Mammary epithelial cell (primary cell): ENCODE measurements at places on chromosomes 2 and 18. TPM values are rescaled to one million over a fixed set of nuclear protein-coding genes. Genes with fewer than 3 reads are reported as not detected.

DNA sequence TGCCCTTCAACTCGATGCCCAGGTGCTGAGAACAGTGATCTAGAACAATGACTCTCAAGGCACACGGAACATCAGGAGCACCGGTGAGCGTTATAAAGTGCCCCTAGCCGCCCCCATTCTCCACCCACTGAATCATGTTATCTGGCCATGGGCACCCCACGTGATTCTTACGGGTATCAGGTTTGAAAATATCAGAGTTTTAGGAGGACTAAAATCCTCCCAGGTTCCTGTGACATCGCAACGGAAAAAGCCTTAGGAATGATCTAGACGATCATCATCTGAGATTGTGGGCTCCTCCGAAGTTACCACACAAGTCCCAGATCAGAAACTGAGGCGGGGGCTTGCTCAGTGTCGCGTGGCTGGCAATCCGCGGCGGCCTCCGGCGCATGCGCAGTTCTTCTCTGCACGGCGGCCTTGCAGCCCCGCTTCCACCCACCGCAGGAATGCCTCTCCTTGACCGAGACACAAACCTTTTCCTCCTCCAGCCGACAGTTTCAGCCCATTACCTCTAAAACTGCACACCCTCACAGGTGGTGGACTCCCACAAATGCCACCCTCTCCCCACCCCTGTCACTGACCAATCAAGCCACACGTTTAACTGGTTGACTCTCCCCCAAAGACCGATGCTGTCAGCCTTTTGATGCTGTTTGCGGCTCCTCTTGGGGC is 5.8 kb upstream of the MRPL33 start:
- peak; percentile 24 for DNase-seq

DNA sequence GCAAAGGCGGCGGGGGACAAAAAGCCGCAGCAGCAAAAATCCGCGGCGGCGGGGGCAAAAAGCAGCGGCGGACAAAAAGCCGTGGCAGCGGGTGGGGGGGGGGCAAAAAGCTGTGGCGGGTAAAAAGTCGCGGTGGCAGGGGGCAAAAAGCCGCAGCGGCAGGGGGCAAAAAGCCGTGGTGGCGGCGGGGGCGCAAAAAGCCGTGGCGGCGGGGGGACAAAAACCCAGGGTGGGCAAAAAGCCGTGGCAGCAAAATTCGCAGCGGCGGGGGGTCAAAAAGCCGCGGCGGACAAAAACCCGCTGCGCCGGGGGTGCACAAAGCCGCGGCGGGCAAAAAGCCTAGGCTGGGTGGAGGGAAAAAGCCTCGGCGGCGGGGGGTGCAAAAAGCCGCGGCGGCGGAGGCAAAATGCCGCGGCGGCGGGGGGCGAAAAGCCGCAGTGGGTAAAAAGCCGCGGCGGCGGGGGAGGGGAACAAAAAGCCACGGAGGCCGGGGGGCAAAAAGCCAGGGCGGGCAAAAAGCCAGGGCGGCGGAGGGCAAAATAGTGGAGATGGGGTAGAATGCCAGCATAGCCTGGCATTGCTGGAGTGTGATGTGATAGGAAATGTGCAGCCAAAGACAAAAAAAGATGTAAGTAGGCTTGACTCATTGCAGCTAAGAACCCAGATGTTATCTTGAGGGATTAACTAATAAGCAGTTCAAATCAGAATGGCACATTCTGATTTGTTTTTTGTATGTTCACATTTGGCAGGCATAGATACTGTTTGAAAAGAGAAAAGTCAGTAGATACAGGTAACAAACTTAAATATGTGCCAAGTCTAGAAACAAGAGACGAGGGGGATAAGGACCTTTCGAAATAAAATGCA is 1076.3 kb downstream of the RPIA start:
- DNase-seq, result no peak

DNA sequence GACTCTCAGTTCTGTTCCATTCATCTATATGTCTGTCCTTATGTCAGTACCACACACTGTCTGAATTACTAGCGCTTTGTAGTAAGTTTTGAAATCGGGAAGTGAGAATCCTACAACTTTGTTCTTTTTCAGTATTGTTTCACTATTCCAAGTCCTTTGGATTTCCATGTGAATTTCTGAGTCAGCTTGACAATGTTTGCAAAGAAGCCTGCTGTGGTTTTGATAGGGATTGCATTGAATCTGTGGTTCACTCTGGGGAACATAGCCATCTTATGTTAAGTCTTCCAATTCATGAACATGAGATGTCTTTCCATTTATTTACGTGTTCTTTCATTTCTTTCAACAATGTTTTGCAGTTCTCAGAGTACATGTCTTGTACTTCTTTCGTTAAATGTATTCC is 15.0 kb downstream of the SLC3A1 start:
- DNase-seq, result peak; percentile 41

GRCh38 chr2:237538001-237538720 is 28.2 kb upstream of the PRLH start:
- DNase-seq, result no peak

- DNase-seq, result no peak
Observed at GRCh38 chr2:168912466-168912865, 11.4 kb downstream of the G6PC2 start.

DNA sequence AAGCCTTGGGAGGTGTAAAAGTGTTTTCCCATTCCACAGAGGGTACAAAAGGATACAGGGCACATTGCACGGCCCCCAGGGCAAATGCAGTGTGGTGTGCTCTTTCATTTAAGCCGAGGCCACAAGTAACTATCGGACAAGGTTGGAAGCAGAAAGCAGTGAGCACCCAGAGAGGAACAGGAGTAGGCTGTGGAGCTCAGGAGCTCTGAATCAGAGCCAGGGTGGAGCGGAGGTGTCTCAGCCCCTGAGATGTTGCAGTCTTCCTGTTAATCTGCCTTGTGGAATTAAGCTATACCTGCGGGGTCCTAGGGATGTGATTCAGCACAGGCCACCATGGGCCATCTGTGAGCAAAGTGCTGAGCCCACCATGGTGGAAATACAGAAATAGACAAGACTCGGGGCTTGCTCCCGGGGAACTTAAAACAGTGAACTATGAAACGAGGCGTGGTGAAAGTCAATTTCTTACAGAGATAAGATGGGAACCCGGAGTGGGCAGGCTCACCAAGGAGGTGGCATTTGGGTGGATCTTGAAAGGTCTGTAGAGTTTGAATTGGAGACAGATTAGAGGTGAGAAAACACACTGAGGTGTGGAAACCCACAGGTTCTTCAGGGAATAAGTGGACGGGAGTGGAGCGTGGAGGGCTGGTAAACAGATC is 44.0 kb downstream of the ASAP2 start:
- peak; percentile 32 for DNase-seq

GRCh38 chr2:187233811-187234210 is 214.2 kb downstream of the CALCRL start:
- no peak for DNase-seq

GRCh38 chr2:86036669-86037138 is 69.0 kb downstream of the POLR1A start:
- DNase-seq, result no peak

GRCh38 chr2:192539306-192539705 is 344.6 kb upstream of the TMEFF2 start:
- no peak for DNase-seq

GRCh38 chr2:31078579-31079105 is 59.6 kb downstream of the GALNT14 start:
- peak; percentile 24 for DNase-seq

DNA sequence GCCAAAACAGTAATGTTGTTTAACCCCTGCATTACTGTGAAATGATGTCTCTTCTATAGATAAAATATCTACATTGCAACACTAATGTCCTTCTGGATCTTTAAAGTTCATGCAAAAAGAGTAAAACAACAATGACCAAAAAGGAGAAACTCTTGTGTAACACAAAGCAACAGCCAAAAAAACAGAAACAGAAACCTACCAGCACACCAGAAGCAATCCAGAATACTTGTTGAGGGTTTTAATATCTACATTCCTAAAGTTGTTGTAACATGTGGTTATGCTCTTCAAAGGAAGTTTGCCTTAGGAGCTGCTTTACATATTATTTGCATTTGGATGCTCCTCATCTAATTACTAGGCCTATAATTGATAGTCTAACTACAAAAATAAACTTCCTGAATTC is 157.2 kb downstream of the BABAM2 start:
- DNase-seq, result peak; percentile 64

GRCh38 chr2:205776139-205776538 is 93.8 kb downstream of the NRP2 start:
- no peak for DNase-seq

GRCh38 chr2:150101947-150102346 is 385.5 kb downstream of the RND3 start:
- DNase-seq, result no peak

DNA sequence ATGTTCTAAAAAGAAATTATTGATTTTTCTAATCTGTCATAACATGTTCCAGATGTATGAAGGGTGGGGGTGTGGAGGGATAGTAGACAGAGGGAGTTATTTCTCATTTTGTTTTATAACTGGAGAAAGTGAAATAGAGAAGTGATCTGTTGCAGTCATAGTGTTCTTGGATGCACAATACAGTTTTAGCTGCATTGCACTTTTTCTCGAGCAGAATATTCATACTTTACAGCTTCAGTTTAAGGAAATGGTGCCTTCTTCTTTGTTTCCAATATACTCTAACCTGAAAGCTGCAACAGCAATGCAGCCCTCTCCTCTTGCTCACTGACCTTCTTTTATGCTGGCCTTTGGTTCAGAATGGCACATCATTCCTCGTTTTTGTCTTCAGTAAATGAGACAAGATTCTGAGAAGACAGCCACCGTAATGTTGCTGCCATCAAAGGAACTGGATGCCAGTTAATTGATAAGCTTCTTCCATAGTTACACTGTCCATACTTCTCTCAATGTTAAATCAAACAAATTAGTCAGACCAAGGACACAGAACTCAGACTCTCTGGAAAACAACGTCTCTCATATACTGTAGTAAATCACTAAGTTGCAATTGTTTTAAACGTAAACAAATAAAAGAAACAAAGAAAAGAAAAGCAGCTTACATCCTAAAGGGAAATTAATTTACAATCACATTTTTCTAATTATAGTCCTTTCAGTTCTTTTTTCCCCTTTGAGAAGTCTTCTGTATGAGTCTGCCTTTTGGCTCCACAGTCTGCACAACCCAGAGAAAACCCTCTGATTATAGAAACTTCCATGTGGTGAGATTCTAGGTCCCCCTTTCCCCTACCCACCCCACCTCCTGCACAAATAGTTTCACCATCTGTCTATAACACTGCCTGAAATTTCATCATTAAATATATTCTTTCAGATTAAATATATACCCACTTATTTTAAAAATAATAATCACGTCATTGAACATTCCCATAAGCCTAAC is 97.4 kb upstream of the UGP2 start:
- DNase-seq, result no peak

- DNase-seq, result peak; percentile 19
Observed at GRCh38 chr2:155250800-155251199, 552.3 kb downstream of the KCNJ3 start.

DNA sequence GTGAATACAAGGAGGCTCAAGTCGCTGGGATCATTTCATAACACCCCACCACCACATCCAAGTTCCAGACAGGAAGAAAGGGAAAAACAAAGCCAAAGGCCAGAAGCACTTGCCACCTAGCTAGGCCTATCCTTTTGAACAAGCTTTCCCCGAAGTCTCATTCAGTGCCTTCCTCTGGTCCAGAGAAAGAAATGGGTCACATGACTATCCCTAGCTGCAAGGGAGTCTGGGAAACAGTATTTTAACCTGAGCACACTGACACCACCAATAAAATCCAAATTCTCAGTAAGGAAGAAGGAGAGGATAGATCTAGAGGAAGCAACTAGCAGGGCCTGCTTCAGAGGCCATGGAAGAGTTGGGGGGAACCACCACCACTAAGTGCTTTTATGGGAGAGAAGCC is 91.2 kb downstream of the POLR1A start:
- DNase-seq, result no peak

DNA sequence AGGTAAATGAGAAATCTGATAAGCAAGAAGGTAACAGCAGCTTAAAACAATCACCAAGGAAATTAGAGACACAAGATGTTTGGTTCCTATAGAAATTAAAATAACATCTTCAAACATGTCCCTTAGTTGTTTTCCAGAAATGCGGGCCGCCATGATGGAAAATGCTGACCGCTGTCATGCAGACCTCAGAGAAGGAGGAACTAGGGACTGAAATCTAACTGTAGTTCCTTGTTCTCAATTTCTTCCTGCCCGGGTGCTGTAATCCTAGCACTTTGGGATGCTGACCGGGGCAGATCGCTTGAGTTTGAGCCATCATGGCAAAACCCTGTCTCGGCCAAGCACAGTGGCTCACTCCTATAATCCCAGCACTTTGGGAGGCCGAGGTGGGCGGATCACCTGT is 51.1 kb downstream of the TEX51 start:
- no peak for DNase-seq

DNA sequence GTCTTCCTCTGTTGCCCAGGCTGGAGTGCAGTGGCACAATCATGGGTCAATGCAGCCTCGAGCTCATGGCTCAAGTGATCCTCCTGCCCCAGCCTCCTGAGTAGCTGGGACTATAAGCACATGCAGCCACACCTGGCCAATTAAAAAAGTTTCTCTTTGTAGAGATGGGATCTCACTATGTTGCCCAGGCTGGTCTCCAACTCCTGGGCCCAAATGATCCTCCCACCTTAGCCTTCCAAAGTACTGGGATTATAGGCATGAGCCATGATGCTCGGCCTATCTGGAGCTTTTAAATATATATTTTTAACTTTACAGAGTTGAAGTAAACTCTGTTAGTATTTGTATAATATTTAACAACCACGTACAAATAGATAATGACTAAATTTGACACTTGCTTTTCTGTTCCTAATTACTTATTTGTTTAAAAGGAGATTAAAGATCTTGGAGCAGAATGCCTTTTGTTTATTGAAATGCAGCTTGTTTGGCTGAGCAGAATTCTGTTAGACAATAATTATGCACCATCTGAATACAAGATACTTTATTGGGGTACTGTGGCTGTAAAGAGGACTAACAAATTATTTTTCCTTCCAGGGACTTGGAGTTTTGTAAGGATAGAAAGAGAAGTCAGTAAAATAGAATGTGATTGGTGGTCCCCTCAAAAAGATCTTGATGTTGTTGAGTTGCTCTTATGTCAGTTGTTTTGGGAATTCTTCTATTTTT is 175.0 kb downstream of the FMNL2 start:
- no peak for DNase-seq

GRCh38 chr2:168317282-168317681 is 69.9 kb upstream of the STK39 start:
- no peak for DNase-seq

Gene SIX3
- not detected for polyA plus RNA-seq

Gene ANAPC1
- 29.2 TPM for polyA plus RNA-seq

Gene PXDN
- 99.0 TPM for polyA plus RNA-seq

Gene FAM237A
- not detected for polyA plus RNA-seq

Gene DSEL
- 3.6 TPM for polyA plus RNA-seq

Gene LYPD6
- polyA plus RNA-seq, result 0.07 TPM

Gene TUBA4B
- polyA plus RNA-seq, result 0.08 TPM

Gene NTSR2
- polyA plus RNA-seq, result not detected

Gene GGCX
- polyA plus RNA-seq, result 42.4 TPM

Gene COL4A4
- polyA plus RNA-seq, result 0.01 TPM

Gene MORN2
- 16.2 TPM for polyA plus RNA-seq

Gene MDH1B
- 0.66 TPM for polyA plus RNA-seq

Gene AMER3
- polyA plus RNA-seq, result not detected
